NCI-H1048 (cell line): ENCODE measurements at places on chromosomes 5 and 9.

- DNase-seq: no peak
Observed at GRCh38 chr9:108673386-108673785, 182.4 kb downstream of the ACTL7B start.

DNA sequence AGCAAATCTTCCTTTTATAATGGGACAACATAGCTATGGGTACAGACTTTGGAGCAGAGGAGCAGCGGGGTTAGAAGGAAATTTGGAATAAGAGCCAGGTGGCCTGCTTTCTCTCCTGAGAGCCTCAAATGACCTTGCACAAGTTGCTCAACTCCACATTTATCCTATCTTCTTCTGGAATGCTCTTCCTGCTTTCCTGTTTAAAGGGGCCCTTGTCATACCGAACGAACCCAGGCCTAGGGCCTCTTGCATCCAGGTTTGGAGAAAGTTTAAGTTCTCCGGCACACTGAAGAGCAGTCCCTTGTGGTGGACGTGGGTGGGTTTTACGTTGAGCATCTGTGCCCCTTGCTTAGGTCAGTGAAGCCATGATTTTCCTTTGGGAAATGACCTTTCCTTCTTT is 197.9 kb upstream of the NR3C1 start:
- DNase-seq: no peak

GRCh38 chr5:154610321-154611154 is 132.5 kb upstream of the HAND1 start:
- DNase-seq: peak; percentile 10

- DNase-seq: no peak
Observed at GRCh38 chr9:32701321-32702022, 66.0 kb upstream of the TAF1L start.

DNA sequence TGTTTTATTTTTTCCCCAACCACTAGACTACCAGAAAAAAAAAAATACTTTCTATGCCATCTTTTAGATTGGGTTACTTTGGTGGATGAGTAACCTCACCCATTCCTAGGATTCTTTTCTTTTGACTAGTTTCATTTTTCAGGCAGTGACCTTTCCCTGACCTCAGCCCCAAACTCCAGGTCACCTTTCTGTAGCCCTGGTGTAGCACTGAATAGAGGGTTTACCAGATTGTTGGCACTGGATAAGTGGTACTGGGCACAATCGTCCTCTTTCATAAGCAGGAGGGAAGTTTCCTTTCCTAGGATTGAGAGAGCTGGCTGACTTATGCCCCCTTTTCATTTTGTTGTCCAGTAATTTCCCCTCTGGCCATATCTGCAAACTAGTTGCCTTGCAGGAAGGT is 169.4 kb upstream of the TMEM161B start:
- DNase-seq: no peak

DNA sequence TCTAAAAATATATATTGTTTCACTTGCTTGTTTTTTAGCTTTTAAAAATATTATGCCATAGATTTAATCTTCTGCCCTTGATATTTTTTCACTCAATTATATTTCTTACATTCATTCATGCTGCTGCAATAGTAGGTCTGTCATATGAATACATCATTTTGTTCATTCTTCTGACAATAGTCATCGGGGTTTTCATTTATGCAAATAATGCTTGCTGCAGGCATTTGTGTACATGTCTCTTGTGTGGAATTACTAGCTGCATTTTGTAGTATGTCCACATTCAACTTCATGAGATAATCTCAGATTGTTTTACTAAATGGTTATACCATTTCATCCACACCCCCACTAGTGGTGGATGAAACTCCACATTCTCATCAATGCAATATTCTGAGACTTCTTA is 5.3 kb upstream of the PLPP1 start:
- DNase-seq: peak; percentile 20

DNA sequence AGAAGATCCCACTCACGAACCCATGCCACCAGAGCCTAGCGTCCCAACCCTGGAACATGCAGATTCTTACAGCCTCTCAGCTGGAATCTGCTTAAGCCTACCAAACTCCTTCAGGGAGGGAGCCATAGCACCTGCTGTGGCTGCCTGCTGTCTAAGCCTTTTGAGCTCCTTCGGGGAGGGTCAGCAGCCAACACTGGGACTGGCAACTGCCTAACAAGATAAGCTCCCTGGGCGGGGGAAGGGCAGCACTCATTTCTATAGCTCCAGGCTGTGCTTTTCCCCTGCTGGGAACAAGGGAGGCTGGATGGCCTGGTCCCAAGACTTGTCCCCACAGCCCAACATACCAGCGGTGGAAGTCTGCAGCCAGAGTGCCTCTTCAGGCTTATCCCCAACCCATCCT is 199.1 kb upstream of the OR13F1 start:
- no peak for DNase-seq

- no peak for DNase-seq
Observed at GRCh38 chr9:36132086-36132485, 4.4 kb upstream of the GLIPR2 start.

DNA sequence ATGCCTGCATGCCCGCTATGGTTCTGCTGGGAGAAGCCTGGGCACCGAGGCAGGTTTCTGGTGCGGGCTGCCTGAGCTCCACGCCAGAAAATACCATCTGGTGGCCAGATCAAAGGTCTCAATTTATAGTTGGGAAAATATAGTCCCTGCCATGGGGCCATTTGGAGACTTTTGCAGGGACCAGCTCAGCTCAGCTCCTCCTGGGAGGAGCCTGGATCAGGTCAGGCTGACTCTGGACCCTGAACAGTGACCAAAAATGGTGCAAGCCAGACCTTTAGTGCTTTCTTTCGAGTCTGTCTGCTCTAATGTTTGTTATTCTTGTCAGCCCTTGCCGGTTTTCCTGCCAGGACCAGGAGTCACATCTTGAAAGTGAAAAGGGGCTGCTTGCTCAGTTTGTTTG is 31.8 kb downstream of the HMCN2 start:
- DNase-seq: no peak

DNA sequence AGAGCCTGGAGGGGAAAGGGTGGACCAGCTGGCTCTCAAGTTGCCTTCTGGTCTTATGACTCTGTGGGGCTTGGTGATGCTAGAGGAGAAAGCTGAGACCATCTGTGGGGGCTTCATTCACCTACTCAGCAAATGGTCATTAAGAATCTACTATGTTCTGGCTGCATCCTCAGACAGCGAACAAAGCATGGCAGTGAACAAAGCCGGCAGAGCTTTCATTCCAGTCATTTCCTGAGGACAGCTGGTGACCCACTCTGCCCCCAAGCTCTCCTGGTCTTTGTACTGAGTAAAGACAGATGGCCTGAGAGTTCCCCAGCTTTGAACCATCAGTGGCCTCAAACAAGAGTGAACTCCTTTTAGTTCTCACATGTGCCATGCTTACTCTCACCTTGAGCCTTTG is 48.0 kb downstream of the FGF1 start:
- DNase-seq: no peak

GRCh38 chr5:76041863-76042262 is 41.3 kb upstream of the SV2C start:
- peak; percentile 3 for DNase-seq

GRCh38 chr9:131677444-131678180 is 62.3 kb downstream of the RAPGEF1 start:
- DNase-seq: no peak

GRCh38 chr5:109723606-109724005 is 33.9 kb downstream of the MAN2A1 start:
- no peak for DNase-seq

DNA sequence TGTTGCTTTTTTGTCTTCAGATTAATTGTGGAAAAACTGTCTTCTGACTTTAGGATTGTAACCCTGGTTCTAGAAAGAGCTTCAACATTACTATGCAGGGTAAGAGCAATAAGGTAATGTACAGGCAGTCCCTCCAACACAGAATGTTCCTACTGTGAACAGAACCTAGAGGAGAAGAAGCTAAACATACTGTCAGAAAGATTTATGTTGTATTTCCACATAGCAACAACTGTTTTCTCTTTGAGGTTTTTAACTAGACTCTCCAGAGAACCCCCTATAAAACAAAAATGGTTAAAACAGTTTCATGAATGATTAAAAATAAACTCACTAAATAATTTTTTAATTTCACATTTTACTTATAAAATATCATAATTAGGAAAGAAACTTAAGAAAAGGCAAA is 64.3 kb upstream of the NAA35 start:
- no peak for DNase-seq

- no peak for DNase-seq
Observed at GRCh38 chr5:146475190-146475780, 28.2 kb downstream of the TCERG1 start.

DNA sequence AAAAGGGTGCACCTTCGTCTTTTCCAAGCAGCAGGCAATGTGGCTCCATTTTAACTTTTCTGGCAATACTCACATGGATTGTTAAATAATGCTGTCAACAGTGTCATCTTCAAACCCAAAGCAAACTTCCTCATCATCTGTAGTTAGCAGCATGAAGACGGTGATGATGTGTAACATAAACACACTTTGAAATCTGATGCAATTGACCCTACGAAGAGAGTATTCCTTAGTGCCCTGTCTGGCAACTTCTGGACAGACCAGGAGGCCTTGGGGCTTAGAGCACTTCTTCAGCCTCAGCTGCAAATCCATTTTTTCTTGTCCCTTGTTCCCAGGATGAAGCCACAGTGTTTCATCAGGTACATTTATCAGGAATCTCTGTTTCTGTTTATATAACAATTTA is 149.1 kb downstream of the GHR start:
- DNase-seq: no peak

DNA sequence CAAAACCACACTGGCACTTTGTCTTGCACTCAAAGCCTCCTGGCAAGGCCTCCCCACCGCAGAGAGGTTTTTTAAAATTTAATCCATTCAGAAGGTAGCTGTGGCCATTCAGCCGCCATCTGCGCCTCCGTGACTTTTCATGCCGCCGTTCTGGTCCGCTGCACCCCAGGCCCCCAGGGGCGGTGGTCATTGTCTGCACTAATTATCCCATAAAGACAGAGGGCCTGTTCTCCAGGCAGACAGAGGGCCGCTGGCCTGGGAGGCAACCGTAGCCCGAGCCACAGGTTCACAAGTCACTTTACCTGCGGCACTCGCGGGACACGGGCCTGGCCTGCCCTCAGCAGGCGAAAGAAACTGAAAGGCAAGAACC is 49.4 kb downstream of the EXD3 start:
- DNase-seq: no peak

DNA sequence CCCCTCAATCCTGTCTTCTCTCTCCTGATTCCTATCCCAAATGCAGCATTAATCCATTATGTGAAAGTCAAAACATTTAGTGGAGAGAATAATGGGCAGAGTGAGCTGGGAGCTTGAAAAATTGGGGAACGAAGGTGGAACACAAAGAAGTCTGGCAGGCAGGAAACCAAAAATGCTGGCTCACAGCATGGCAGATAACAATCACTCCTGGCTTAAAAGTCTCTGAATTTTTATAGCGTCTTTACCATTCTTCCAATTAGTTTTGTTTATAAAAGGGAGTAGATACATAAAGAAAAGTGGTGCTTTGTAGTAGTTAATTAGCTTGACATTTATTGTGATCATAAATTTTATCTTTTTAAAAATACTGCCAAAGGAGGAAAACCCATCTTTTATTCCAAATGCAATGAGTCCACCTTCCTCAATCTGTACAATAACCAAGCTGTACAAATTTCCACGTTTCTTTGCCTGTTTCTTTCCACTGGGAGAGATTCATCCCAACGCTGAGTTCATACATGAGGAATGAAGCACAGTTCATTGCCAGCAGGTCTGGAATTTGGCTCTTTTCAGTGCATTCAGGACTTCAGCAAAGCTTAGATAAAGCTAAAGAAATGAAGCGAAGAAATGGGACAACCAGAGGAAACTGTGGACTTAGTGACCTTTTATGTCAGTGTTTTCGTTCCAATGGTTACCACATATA is 174.7 kb downstream of the HMHB1 start:
- DNase-seq: no peak

- no peak for DNase-seq
Observed at GRCh38 chr5:62779010-62779422, 200.4 kb downstream of the LRRC70 start.

DNA sequence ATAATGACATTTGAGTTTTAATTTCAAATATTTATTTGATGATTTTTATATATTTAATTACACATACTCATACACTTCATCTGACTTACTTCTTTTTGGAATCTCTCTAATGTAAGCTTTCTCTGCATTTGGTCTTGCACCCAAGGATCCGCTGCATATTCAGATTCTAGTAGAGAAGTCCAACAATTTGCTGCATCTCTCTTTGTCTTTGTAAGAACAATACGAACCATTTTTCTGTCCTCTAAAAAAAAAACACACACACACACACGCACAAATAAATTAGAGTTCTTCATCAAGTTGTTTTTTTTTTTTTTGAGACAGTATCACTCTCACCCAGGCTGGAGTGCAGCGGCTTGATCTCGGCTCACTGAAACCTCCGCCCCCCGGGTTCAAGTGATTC is 3.1 kb downstream of the NUDCD2 start:
- no peak for DNase-seq

DNA sequence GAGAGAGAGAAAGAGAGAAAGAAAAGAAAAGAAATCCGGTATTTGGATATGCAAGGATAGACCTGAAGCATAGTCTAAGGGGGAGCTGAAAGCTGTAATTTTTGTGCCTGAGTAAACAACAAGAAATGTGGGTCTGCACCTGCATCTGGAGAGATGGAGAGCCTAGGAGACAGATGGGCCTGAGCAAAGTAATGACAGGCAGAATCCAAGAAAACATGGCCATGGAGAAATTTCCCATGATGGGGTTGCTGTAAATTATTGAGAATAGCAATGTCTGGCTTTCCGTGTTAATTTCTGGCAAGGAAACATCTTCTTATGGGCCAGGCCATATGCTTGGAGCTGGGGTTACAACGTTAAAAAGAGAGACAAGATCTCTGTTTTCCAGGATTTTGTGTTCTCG is 40.2 kb downstream of the YIPF5 start:
- DNase-seq: no peak

DNA sequence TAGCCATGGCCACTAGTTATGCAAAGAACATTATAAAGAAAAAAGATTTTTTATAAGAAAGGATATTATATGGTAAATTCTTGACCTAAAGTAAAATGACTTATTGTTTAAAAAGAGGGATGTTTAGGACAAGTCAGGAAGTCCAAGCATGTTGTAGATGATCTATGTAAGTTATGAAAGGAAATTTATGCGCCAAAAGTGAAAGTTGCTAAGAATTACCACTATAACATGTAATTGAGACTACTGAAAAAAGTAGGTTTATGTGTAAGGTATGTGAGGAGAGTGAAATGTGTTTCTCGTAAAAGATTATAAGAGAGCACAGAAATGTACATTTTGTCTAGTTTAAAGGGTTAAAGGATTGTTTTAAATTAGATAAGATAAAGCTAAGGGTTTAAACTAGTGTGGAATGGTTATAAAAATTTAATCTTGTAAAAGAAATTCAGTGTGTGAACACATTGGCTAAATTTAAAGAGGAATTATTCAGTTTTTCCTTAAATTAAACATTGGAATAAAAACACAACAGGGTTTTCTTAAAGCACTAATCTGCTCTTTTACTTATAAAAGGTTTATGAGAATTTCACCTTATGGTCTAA is 1100.4 kb upstream of the EDIL3 start:
- no peak for DNase-seq

DNA sequence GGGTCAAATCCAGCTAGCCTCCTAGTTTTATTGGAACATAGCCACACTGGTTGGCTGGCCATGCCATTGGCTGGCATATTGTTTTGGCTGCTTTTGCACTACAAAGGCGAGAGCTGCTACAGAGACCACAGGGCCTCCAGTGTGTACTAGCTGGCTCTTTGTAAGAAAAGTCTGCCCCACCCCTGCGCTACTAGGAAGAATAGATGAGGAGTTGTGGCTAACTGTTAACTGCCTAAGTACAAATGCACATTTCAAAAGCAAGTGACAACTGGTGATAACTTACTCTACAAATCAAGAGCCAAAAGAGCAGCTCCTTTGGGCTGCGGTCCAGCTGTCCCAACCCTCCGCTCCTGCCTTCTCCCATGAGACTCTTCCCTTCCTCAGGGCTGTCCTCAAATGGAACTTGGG is 63.9 kb downstream of the SERINC5 start:
- DNase-seq: no peak
